Activated naive CD8-positive, alpha-beta T cell treated with anti-CD3 and anti-CD28 coated beads for 36 hours (primary cell): ENCODE measurements at places on chromosomes 2 and 18. TPM values are rescaled to one million over a fixed set of nuclear protein-coding genes. Genes with fewer than 3 reads are reported as not detected.

DNA sequence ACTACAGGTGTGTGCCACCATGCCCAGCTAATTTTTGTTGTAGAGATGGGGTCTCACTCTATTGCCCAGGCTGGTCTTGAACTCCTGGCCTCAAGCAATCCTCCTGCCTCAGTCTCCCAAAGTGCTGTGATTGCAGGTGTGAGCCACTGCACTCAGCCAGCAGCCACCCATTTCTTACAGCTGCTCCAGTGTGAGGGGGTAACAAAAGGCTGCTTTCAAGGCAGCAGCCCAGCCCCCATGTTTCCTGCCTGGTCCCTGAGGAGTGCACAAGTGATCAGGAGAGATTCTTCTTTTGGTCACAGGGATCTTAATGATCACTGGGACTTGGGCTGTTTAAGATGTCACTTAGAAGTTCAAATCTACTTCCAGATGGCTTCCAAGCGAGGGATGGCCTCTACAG lies 15.2 kb upstream of the CXCR4 start:
- DNase-seq: no peak

GRCh38 chr2:186422226-186422625 lies 63.8 kb upstream of the ZC3H15 start:
- no peak for DNase-seq

Gene LOXHD1
- total RNA-seq: 0.12 TPM

DNA sequence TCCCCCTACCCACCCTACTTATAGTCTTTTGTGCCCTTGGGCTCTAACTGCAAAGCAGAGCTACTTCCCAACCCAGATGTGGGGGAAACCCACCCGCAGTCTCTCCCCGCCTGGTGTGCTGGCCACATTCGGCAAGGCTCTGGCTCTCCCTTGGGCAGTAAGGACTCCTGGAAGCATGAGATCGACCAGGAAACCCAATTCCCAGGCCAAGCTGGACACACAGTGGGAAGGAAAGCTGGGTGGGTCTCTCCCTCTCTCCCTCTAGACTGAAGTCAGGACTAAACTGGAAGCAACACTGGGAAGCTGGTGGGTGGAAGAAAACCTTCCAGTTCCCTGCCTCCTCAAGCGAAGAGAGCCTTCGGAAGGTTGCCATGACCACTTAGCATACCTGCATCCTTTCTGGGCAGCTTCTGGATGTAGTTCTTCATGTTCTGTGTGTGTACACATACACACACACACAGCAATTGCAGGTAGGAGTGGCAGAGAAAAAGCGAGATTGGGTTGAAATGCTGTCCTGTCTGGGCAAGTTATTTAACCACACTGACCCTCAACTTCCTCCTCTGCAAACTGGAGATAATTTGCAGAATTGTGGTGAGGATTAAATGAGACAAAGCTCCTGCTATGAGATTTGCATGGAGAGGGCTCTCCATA lies 33.9 kb downstream of the ZBTB7C start:
- DNase-seq: no peak

Gene HOXD11
- total RNA-seq: not detected

- DNase-seq: no peak
Observed at GRCh38 chr2:132804051-132804450, 134.0 kb upstream of the LYPD1 start.

- no peak for DNase-seq
Observed at GRCh38 chr18:76405280-76405679, 89.8 kb downstream of the ZNF516 start.

Gene OTOS
- total RNA-seq: not detected

Gene CD8B2
- total RNA-seq: 4.4 TPM

GRCh38 chr2:169189132-169189531 lies 119.8 kb downstream of the DHRS9 start:
- DNase-seq: no peak

DNA sequence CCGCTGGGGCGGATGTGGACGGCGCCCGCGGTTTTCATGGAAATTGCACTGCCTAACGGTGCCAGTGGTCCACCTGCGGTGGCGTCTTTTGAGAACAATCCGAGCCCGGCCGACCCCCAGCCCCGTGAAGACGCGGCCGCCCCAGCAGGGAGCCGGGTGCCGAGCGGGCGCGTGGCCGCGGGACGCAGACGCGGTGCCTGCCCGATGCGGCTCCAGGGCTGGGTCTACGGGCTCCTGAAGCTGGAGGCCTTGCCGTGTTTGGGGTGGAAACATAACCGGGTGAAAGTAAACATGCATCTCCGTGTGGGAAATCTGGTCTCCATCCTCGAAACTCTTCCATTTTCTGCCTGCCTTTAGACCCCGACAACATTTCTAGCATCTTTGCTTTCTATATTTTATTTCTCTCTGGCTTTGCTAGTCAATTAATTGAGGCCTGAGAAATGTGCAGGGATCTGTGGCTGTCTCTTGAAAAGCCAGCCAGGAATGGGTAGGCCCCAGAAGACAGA lies 572 bp downstream of the INPP4A start:
- DNase-seq: no peak

DNA sequence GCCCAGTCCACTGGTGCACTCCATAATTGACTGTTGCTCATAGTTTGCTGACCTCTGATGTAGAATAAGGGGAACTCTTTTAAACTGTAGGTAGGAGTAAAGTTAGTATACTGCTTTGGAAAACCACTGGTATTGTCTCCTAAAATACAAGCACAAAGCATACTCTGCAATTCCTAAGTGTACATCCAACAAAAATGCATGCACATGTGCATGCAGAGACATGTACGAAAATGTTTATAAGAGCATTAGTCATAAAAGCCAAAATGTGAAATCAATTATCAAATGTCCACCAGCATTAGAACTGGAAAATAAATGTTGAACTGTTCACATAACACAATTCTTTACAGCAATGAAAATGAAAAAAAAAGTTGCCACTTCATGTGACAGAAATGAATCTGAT lies 39.8 kb upstream of the DDX18 start:
- no peak for DNase-seq

GRCh38 chr2:152630466-152630865 lies 86.8 kb downstream of the PRPF40A start:
- DNase-seq: no peak

- DNase-seq: no peak
Observed at GRCh38 chr18:23336101-23336500, 117.0 kb upstream of the RIOK3 start.

Gene KLF11
- total RNA-seq: 3.7 TPM

DNA sequence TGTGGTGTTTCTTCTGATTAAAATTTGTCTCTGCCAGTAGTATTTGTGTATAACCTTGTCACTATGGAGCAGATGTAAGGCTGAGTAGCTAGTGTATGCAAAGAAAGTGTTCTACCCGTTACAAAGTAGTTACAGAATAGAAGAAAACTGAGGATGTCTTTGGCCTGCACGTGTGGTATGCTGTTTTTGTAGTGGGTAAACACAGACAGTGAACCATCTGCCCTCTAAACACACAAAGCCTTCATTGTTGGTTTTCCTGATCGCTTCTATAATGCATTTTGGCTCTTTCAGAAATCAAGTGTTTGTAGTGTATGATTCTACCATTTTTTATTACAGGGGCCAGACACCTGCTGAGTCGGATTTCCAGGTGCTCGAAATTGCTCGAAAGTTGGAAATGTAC lies 61.5 kb downstream of the FARP2 start:
- no peak for DNase-seq

DNA sequence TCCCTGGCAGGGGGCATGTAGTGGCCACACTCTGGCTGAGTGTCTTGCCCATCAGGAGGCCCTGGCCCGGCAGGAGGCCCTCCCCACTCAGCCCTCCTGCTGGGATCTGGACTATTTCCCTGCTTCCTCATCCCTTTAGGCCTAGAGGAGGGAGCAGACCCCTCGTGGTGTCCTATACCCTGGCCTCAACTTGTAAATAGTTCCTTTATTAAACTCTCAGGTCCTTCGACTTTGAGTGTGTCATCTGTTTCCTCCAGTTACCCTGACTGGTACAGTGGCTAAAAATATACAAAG lies 166.7 kb upstream of the GLI2 start:
- DNase-seq: no peak

DNA sequence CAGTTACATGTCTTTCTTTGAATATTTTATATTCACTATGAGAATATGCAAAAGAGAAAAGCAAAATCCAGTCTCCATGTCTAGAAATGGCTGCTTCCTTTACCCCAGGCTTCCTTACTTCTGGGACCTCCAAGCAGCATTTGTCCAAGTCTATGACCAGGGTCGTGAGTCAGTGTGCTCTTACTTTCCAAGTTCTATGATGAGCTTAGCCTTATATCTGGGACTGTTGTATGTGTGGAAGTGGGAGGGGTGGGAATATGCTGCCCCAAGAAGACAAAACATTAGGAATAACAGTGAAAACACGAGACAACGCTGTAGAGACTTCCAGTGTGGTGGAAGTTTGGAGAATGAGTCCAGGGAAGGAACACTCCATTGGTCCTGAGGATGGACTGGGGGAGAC lies 21.2 kb upstream of the CHRNA1 start:
- DNase-seq: no peak
